Activated CD8-positive, alpha-beta memory T cell treated with anti-CD3 and anti-CD28 coated beads, Interleukin-2, amount 10 ng/mL, durations not matched to agents 7 days and 5 days (primary cell): ENCODE measurements at places on chromosomes 13 and 19. TPM values are rescaled to one million over a fixed set of nuclear protein-coding genes. Genes with fewer than 3 reads are reported as not detected.

Gene FLT3
- total RNA-seq: not detected

Gene FCGBP
- 3.2 TPM for total RNA-seq

Gene ALKBH7
- total RNA-seq: 31.9 TPM

Gene ZNF549
- 6.7 TPM for total RNA-seq

Gene ICAM4
- total RNA-seq: 0.99 TPM

Gene CBY2
- total RNA-seq: not detected

DNA sequence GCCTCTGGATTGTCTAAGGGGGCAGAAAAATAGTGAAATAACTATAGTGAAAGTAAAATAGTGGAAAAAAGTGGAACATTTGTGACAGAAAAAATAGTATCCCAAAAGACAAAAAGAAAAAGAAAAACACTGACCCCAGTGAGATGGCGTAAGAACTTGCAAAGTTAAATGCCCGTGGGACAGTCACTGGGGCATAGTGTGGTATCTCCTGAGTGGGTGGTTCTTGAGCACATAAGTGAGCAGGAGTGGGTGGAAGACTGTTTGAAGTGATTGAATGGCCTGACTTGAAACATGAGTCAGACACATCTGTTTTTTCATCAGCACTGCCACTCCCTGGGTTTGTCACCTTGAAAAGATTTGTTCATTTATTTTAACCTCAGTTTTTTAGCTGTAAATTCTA lies 2.5 kb downstream of the ZNF430 start:
- peak; percentile 42 for DNase-seq

- DNase-seq: no peak
Measured at GRCh38 chr13:24682353-24682752, 2.1 kb downstream of the ATP12A start.

GRCh38 chr13:54687173-54687572 lies 1658.6 kb downstream of the OLFM4 start:
- DNase-seq: no peak

DNA sequence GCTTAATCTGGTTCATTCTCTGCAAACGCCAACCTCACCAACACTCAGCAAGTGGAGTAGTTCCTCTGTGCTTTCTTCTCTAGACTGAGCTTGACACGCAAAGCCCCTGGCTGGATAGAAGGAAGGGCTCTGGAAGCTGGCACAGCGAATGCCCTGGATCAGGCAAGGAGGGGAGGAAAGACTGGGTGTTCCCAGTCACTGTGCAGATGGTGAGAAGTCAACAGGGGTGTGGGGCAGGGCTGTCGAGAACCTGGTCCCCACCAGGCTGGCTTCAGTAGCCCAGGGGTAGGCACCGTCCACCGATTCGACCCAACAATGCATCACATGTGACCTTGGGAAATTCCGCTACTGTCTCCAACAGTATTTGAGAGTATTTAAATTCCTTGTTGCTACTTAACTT lies 65.5 kb downstream of the TSHZ3 start:
- no peak for DNase-seq

- DNase-seq: no peak
Measured at GRCh38 chr13:101065329-101065728, 351.0 kb downstream of the NALCN start.

GRCh38 chr19:12794196-12794941 lies 3.1 kb downstream of the JUNB start:
- DNase-seq: no peak

- peak; percentile 56 for DNase-seq
Measured at GRCh38 chr19:51417107-51417809, at the start of gene SIGLEC10. SIGLEC10 (minus strand) TSS chr19:51417642; CDS start chr19:51417581, 61 bp downstream.

DNA sequence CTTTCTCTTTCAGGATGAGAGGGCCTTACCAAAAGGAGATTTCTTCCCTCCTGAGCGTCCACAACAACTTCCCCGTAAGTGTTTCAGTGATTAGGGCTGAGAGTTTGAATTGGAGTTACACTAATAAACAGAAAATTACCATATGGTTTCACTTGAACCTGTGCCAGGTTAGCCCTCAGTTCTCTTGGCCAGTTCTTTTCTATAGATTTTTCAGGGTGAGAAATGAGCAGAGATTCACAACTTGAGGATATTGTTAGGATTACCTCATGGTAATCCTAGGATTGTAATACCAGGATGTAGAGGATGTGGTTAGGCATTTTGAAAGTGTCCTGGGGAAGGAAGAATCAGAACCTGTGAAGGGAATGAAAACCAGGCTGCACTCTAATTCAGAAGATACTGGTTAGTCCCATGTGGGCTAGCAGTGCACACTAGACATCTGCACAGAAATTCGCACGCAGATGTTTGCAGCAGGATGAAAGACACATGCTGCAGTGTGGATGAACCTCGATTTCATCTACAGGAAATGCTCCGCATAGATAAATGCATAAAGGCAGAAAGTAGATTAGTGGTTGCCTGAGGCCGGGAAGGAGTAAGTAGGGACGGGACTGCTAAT lies 24.1 kb downstream of the HNRNPM start:
- no peak for DNase-seq

GRCh38 chr13:36135876-36136275 lies 4.7 kb upstream of the DCLK1 start:
- DNase-seq: no peak

GRCh38 chr19:34655651-34656050 lies 21.3 kb downstream of the SCGB2B2 start:
- no peak for DNase-seq

DNA sequence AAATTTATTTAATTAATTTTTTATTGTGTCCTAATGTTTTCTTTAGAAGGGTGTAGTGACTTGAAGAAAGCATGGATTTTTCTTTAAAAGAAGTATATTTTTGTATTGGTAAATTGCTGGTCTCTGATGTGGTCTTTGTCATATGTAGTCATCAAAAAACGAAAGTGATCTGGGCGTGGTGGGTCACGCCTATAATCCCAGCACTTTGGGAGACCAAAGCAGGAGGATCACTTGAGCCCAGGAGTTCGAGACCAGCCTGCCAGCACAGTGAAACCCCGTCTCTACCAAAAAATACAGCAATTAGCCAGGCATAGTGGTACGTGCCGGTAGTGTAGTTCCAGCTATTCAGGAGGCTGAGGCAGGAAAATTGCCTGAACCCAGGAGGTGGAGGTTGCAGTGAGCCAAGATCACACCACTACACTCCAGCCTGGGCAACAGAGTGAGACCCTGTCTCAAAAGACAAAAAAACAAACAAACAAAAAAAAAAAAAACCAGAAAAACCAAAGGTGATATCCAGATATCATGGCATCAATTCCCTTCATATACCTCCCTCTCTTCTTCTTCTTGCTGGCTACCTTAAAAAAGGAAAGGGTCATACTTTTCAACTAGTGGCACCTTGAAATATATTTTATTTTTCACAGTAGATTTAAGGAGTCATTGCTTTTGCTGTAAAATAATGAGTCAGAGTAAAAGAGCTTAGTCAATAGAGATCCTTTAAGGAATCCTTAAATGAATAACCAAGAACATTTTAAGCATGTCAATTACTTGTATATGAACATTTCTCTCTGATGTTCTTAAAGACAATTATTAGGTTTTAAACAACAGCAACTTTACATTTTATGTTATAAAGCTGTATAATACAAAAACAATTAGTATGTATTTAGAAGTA lies 19.9 kb downstream of the KCTD4 start:
- DNase-seq: no peak

GRCh38 chr19:5452594-5453565 lies 2.3 kb upstream of the ZNRF4 start:
- DNase-seq: no peak

DNA sequence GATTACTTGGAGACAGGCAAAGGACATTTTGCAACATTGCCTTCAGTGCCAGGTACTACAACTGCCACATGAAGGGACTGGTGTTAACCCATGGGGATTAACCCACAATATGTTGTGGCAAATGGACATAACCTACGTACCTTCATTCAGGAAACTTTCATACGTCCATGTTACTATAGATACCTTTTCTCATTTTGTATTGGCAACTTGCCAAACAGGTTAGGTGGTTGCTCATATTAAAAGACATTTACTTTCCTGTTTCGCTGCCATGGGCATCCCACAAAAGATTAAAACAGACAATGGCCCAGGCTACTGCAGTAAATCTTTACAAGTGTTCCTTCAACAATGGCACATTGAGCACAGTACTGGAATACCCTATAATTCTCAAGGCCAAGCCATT lies 925.3 kb downstream of the SLITRK6 start:
- DNase-seq: no peak

- peak; percentile 52 for DNase-seq
Measured at GRCh38 chr13:42047561-42048341, 697 bp upstream of the DGKH start.

GRCh38 chr19:575527-576506 lies 3.4 kb downstream of the BSG start:
- DNase-seq: no peak

DNA sequence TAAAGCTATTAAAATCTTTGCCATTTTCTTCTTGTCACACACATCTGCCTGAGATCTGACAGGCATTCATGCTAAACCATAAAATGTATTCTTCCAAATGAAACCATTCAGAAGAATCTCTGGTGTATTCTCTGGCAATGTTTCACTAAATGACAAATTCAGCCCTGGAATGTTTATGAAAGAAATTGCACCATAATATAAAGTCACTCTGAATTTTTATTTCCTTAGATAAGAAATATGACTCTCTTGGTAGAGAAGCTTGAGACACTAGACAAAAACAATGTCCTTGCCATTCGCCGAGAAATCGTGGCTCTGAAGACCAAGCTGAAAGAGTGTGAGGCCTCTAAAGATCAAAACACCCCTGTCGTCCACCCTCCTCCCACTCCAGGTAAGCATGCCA lies 14.3 kb downstream of the OLFM4 start:
- no peak for DNase-seq

DNA sequence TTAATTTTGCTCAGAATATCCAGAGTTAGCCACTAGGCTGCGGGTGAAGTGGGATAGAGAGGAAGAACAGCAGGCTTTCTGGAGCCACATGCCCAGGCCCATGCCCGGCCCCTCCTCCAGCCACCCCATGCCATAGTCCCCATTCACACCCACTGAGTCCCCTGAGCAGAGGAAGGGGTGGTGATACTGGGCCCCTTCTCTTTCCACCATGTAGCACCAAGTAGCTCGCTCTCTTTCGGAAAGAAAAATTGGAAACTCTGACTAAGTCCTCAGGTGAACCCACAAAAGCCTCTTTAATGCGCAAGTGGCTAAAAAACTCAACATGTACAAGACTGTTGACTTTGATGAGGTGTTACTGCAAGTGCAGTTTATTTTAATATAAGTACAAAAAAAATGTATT lies 76.7 kb upstream of the GPR183 start:
- peak; percentile 39 for DNase-seq

DNA sequence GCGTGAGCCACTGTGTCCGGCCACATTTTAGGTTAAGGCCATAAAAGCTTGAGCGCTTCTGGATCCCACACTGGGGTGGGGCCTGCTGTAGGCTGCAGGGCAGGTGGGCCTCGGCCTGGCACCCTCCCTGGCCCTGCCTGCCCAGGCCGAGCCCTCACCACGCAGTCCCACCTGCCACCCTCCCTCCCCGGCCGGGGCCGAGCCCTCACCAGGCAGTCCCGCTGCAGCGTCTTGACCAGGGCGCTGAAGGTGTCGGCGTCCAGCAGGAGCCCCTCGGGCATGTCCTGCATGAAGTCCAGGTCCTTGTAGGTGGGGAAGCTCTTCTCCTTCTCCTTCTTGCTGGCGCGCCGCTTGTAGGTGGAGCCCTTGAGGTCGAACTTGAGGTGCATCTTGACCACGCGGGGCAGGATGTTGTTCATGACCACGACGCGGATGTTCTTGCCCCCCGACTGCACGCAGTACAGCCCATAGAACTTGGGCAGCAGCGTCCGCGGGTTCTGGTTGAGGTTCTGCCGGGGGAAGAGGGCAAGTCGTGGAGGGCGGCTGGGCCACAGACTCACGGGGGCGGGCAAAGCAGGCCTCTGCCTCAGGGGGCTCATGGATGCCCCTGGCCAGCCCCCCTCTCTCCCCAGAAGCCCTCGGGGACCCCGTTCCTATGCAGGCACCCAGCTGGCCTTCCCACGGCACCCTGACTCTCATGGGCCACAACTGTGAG lies 26.6 kb upstream of the CACTIN start:
- no peak for DNase-seq
